Left colon (tissue), 2 donors: ENCODE measurements at places on chromosomes 2 and 18.

DNA sequence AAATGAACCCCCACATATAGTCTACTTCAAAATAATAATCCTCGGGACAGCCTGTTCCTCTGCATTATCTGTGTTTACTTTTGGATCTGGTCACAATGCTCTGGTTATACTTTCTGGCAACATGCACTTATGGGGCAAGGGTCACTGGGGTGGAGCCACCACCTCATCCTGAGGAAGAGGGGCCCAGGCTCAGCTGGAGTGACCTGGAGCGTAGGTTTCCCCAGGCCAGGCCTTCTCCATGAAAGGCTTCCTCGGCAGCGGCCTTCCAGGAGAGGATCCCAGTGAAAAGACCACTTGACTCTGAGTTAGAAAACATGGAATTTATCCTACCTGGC, 237.4 kb downstream of the SETBP1 start:
- peak; percentile 45 for DNase-seq

DNA sequence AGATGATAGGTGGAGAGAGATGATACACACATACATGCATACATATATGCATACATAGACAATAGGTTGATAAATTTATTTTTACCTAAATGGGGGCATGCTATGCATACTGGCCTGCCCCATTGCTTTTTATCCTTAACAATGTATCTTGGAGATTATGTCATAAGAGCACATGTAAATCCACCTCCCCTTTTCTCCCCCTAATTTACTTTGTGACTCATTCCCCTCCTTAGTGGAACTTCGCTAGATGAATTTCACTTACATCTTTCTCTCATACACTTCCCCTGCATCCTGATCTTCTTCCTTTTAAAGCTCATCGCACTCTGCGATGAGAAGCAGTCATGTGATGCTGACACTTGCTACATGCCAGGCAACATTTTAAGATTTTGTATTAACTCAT, 223.6 kb downstream of the C1D start:
- no peak for DNase-seq

DNA sequence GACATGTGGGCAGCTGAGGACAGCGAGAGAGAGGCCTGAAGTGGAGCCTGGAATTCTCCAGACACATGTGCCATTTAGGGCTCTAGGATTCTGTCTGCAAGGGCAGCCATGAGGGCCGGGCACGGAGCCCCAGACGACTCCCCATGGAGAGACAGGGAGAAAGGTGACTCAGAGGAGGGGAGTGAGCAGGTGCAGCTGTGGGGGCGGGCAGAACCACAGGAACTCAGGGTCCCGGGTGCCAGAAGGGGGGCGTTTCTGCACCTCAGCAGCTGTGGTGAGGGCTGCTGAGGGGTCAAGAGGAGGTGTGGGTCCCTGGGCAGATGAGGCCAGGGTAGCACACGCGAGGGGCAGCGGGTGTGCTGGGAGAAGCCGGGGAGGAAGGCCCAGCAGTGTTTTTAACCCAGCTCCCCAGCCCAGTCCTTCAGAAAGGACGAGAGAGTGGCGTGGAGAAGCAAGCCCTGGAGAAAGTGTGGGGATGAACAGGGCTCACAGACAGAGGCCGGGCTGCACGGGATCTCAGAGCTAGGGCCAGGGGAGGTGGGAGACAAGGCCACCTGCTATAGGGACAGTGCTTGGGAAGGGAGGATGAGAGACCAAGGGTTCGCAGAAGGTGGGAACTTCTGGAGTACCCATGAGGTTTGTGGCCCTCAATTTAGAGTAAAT, 7.6 kb downstream of the GPR17 start:
- DNase-seq = peak; percentile 3

GRCh38 chr2:111226876-111227700, 106.4 kb downstream of the BCL2L11 start:
- DNase-seq = no peak

DNA sequence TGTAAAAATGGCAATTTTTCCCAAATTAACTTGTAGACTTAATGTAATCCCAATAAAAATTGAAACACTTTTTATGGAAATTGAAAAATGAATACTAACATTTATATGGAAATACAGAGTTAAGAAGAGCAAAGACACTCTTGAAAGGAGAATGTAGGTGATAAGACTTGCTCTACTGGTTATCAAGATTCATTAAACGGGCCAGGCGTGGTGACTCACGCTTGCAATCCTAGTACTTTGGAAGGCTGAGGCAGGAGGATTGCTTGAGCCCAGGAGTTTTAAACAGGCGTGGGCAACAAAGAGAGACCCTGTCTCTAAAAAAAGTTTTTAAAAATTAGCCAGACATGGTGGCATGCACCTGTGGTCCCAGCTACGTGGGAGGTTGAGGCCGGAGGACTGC, 29.5 kb upstream of the ZNF396 start:
- no peak for DNase-seq

DNA sequence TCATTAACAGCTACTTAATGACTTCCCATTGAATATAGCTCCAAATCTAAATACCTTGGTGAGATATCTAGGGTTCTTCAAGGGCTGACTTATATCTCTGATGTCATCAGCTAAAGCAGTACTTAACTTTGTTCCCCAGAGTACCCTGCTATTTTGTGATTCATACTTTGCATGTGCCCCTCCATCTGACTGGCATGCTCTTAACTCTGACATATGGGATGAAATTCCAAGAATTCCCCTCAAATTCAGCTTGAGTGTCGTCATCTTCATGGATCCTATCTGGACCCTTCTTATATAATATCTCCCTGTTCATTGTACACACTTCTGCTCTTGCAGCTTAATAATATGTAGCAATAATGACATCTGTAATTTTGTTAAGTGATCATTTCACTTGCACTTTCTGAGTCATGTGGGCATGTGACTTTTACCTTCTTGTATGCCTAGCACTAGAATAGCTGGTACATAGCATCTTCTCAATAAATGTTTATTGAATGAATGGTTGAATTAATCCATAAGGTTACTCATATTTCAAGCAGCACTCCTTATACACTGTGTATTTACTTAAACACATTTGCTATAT, 172.9 kb downstream of the WDR7 start:
- no peak for DNase-seq

DNA sequence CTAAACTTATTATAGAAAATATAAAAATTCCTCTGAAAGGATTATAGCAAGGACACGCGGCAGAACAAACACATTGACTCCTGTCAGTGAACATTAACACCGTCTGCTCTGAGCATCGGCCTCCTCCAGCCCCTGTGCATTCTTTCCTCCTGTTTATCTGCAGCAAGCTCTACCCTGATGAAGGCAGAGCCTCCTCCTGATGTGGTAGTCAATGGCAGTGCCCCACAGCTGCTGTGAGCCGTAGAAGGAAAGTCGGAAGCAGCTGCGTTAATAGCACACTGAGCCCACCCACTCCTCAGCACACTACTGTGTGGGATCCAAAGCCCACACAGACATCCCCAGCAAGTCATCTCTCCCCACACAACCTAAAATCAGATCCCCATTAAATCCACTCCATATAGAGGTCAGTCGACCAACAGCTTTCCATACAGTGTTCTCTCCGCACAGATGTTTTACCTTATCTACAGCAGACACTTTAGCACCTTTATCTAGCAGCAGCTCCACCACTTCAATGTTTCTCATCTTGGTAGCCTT, 41.0 kb downstream of the KIDINS220 start:
- DNase-seq = no peak

GRCh38 chr2:172986040-172986439, 89.6 kb upstream of the MAP3K20 start:
- no peak for DNase-seq

GRCh38 chr2:62539606-62540407, 33.8 kb upstream of the TMEM17 start:
- DNase-seq = no peak

DNA sequence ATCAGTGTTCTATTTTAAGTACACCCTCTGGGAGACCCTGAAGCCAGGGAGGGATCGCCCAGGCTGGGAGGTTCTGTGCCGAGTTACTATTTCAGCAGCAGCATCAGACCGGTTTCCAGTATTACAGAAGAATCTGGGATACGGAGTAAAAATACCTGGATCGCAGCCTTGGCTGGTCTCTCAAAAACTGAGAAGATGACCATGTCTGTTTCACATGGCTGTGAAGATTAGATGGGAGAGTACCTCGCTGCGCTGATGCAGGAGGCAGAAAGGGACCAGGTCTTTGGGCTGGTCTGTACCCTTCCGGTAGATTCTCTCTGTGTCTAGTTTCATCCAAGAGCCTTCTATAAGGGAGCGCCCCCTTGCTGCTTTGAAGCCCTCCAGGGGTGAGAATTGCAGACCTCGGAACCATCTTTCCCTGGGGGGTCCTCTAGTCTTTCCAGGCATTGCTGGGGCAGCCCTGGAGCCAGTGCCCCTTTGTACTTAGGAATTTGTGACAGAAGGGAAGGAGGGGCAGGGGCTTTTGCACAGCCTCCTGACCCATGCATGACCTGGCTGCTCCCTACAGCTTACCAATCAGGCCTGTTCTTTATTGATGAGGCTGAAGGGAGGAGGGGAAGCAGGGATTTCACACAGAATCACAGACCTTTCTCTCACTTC, 56.3 kb upstream of the MAPRE3 start:
- no peak for DNase-seq

DNA sequence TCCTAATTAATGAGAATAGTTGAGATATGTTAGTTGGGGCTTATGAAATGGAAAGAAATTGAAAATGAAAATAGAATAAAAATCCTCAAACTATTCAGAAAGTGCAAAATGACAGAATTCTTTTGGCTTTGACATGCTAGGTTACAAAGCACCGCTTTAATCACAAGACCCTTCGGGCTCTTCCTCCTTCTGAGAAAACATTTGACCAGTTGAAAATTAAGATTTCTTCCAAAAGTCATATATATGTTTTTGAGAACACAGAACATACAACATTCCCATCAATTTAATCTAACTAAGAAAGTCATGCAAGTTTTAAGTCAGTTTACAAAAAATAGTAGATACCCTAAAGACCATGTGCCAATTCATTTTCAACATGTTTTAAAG, 2.2 kb upstream of the SLC40A1 start:
- no peak for DNase-seq

- DNase-seq = peak; percentile 85
Observed at GRCh38 chr2:238256594-238257104, 16.8 kb upstream of the HES6 start.

DNA sequence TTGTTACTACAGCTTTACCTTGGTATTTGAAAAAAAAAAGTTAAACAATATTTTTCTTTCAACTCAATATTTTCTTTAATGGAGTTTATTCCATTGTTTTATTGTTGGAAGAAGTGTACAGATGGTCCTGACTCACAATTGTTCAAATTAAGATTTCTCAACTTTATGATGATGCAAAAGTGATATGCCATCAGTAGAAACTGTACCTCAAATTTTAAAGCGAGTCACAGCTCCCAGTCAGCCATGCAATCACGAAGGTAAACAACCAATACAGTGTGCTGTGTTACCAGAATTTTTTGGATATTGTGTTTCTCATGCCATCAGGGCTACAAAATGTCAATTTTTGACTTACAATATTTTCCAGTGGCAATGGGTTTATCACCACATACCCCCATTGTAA, 54.0 kb upstream of the COL5A2 start:
- DNase-seq = no peak

DNA sequence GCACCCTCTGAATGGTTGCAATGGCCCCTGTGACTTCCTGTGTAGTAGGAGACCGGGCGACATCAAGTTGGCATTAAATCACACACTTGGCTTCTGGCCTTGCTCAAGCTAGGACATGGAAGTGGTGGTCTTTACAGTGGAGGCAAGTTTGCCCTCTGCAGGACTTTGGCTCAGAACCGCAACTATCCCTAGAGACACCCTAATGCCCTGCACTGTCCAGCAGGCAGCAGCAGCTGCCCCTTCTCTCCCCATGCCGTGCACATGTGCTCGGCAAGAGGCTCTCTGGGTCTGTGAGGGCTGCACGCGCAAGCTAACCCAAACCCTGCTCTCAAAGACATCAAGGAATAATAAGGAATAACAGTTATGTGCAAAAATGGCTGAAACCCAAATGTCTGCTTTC, 106.5 kb downstream of the COL6A3 start:
- DNase-seq = no peak

DNA sequence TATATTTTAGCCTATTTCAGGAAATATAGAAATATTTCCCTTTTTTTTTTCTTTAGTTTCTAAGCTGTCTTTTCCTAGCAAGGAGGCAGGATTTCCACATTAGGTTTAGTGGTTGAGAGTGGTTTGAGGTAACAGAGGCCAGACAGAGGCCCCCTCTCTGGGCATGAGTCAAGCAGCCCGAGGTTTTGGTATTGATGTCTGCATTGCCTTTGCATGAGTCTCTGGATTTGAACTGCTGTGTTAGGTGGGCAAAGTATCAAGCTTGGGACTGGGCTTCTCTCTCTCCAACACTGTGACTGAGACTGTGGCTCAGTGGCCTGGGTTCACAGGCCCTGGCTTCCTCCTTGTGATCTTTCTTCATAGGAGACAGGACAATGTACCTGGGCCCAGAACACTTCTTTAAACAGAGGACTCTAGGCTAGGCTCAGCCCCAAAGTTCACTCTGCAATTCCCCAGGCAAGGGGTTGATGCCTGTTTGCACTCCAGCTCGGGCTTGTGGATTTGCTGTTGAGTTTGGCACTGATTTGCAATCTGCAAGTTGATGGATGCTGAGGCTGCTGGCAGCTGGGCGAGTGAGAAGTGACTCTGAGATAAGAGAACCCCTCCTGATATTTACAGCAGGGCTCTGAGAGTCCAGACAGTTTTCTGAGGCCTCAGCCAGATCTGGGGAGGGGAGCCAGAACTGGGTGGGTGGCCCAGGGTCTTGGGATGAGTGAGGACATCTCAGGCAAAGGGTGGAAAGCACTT, 271.2 kb downstream of the EN1 start:
- DNase-seq = no peak

DNA sequence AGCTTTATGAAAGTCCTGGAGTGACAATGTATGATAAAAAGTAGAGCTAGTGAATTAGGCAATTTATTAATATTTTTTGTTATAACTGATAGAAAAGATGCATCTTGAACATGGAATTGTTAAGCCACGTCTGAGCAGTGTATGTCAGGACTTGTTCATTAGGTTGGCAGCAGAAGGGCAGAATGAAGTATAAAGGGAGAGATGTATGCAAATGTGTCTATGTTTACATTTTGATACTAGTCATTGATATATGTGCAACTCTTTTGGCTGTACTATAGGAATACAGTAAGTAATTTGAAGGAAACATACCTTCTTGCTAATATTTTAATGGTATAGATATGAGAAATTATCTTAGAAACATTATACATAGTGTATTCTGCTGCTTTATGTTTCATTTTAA, 49.0 kb upstream of the TMEM247 start:
- no peak for DNase-seq

DNA sequence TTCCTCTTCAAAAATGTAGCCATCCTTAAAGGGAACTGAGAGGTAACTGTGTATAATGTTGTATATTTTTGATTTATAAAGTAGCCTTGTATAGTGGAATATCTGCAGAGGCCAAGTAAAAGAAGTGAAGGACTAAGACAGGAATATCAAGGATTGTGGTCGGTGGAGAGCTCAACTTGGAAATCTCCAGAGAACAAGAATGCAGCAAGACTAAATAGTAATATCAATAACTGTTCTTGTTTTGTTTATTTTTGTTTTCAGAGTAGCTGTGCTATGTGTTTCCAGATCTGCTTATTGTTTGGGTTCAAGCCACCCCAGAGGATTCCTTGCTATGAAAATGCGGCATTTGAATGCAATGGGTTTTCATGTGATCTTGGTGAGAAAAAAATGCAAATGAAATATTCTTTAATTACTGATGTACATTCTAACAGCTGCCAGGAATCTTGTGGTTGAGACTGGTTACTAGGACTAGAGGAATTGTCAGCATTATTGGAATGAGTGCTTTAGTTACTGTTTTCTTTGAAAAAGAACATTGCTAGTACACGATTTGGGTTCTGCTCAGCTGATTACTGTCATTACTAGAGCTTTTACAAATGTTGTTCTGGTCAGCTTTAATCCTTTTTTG, 25.0 kb downstream of the FASTKD2 start:
- DNase-seq = no peak

- no peak for DNase-seq
Observed at GRCh38 chr2:232882505-232883115, 12.5 kb downstream of the SNORC start.
